Suppressor macrophage treated with lipopolysaccharide for 1 hour (primary cell): ENCODE measurements at places on chromosomes 13 and 19.

DNA sequence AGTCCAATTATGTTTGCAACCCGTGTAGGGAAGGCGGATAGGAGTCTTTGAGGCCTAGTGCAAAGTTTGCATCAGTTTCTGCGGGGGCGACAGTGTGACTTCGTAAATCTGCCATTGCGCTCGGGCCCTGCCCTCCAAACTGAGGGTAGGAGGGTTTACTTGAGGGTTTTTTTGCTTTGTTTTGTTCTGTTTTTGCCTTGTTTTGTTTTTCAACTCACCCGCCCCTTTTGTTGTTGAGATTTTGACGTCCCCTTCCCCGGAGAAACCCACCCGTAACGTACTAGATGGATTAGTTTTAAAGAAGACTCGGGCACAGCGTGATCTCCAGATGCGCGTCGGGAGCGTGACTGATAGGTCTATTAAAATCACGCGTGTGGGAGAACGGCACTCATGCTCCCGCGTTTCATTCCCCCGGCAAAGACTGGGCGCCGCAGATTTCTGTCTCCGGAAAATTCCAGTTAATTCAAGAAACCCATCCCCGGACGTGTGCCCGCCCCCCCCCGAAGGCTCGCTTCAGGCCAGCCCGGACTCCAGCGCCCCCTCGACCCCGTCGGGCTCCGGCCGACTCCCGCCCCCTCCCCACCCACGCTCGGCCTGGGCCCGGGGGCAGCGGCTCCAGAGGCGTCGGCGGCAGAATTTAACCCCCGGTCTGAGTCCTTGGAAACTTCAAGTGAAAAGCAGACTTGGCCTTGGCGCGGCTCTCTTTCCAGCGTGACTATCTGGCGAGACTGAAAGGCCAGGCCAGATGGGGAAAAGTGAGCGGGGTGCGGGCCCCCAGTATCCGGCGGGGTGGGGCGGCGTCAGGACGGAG, 5.0 kb downstream of the SOX1 start:
- no peak for DNase-seq

GRCh38 chr13:55632402-55632801, 1508.3 kb upstream of the PRR20A start:
- DNase-seq: no peak

GRCh38 chr19:3338541-3339181, 27.7 kb upstream of the NFIC start:
- DNase-seq: peak; percentile 38

- no peak for DNase-seq
Measured at GRCh38 chr13:65264066-65264465, 1966.1 kb downstream of the PCDH9 start.

DNA sequence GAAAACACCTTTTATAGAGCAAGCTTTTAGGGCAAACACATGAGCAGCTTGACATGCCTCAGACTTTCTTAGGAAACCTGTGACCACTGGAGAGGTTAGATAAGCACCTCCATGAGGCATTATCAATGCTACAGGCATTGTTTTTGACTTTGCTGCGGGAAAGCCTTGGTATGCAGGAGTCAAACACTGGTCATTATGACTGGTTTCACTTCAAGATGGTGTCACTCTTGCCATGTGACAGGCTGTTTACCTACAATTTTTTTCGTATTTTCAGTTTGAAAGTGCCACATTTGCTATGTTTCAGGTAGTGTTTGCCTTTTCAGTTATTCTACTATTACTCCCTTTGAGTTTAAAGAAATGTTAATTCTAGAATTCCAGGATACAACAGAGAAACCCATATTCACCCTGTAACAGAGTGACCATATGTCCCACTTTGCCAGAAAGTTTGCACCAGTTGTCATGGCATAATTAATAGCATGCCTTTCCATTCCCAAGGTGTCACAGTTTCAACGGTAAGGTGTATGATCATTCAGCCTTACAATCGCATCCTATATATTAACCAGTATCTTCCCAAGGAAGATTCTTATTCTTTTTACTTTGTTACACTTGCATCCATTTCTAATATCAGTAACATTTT, 33.0 kb downstream of the USP12 start:
- DNase-seq: no peak

- DNase-seq: no peak
Measured at GRCh38 chr13:97977982-97978381, 24.5 kb downstream of the IPO5 start.

DNA sequence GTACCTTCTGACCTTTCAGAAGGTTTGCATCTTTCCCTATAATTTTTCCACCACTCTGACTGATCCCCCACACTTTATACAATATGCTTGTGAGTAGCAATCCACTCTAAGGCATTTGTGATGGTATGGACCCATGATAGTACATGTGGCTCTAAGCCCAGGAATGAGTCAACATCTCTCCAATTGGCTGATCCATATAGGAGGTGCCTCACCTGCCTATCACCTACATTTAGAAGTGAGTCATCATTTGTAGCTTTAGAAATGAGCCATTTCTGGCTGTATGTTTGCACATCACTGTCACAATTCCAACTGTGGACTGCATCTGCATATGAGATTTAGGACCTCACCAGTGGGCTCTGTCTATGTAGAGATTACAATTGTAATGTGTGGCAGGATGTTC, 133.1 kb upstream of the ZNF91 start:
- DNase-seq: no peak

DNA sequence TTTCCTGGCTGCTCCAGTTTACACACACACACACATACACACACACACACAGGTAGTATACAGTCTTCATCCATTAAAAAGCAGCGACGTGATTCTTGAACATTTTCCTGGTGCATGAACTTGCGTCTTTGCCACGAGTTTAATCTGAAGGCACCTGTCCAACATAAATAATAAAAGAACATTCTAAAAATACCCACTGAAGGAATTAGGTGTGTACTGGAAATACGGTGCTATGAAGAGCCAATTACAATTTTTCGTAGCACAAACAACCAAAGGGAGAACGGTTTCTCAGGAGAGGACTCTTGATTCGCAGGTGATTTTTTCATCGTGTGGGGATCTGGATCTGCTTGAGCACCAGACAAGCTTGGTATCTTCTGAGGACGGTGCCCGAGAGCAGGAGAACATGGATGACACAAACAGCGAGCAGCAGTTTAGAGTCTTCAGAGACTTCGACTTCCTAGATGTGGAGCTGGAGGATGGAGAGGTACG, 61.2 kb downstream of the ZAR1L start:
- no peak for DNase-seq

DNA sequence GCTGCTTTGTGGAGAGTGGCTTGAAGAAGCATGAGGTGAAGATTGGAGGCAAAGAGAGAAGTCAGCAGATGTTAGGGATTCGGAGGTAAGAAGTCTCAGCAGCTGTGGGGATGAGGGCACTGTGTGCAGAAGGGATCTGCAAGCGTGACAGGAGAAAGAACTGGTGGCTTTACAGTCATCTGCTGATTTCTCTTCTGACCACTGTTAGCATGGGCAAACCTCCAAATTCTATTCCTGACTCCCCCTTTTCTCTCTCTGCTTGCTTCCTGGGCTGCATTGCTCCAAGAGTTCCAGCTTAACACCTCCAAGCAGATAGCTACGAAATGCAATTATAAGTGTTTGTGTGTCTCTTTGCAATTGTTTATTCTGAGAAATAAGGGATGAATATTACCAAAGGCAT, 159.6 kb downstream of the GGACT start:
- no peak for DNase-seq

DNA sequence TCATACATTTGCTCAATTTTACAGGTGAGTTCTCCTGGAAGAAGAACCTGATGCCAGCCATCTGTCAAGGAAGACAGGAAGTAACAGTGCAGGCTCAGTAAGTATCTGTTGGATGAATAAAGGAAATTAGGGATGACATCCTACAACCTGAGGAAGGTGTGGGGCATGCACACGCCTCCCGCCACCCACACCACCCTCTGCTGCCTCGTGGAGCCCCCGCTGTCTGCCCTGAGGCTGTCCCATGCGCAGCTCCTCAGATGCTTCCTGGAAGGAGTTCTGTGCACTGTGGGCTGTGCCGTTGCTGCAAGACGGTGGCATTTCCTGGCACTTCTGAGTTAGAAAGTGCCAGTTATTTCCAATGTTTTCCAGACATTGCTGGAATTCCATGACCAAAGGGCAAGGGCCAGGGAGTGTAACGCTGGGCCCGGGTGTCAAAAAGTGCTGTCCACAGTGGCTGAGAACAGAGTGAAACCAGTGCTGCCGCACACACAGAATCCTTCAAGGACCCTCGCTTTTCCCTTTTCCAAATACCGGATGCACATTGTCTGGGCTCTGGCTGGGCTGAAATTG, 4.2 kb upstream of the TEX29 start:
- DNase-seq: no peak

DNA sequence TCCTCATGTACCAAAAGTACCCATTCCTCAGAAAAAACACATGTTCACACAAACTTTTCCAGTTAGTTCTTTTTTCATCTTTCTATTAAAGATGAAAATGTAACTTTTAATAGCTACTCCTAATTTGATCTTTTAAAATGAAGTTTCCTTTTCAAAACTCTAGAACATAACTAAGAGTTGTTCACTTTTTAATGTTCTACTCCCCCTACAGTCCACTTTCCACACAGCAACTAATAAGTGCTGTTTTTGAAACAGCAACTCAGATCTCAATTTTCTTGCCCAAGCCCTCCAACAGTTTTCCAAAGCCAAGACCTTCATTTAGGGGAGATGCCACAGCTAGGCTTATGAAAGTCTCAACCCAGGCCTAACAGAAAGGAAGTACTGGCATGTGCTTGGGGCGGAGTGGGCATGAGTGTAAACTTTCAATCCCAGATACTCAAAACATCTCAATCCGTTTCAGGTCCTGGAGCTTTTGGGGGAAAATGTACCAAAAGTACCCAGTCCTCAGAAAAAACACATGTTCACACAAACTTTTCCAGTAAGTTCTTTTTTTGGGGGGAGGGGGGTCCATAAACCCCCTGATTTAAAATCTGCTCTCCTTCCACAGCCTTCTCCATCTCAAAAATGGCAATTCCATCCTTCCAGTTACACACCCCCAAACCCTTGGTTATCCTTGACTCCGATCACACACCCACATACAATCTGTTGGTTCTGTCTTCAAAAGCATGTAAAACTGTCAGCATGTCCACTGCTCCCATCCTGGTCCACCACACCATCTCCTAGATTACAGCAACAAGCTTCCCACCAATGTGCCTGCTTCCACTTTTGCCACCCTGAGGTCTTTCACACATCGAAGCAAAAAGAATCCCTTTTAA, 2.0 kb downstream of the FBL start:
- peak; percentile 78 for DNase-seq

DNA sequence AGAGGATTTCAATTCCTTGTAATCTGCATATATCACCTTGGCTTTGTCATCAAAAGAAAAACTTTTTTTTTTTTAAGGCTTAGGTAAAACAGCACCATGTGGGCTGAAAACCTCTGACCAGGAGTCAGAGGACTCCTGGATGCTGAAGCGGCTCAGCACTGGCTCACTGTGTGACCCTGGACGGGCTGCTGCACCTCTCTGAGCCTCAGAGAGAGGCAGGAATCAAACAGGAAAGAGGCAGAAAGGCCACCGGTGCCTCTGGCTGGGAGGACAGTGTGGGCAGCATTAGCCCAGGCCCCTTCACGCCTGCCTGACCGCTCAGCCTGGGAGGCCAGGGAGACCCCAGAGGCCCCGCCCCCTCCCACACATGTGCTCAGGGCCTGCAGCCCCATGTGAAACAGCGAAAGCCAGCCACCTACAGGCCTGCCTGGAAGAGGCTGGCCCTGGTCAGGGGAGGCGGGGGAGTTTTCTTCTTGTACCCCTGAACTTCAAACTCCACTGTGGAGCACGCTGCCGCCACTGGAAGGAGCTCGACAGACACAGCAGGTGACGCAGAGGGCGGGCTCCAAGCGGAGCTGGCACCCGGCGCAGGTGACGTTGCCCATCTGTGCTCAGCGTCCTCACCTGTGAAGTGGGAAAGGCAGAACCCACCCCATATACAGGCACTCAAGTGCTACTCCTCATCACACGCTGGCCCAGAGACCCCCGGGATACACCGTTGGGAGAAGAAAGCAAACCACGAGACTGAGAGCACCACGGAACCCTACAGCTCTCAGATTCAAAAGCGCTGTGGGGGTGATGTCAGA, 39.7 kb downstream of the MLLT1 start:
- DNase-seq: no peak

- DNase-seq: no peak
Measured at GRCh38 chr13:77422724-77423123, 95.8 kb upstream of the MYCBP2 start.

DNA sequence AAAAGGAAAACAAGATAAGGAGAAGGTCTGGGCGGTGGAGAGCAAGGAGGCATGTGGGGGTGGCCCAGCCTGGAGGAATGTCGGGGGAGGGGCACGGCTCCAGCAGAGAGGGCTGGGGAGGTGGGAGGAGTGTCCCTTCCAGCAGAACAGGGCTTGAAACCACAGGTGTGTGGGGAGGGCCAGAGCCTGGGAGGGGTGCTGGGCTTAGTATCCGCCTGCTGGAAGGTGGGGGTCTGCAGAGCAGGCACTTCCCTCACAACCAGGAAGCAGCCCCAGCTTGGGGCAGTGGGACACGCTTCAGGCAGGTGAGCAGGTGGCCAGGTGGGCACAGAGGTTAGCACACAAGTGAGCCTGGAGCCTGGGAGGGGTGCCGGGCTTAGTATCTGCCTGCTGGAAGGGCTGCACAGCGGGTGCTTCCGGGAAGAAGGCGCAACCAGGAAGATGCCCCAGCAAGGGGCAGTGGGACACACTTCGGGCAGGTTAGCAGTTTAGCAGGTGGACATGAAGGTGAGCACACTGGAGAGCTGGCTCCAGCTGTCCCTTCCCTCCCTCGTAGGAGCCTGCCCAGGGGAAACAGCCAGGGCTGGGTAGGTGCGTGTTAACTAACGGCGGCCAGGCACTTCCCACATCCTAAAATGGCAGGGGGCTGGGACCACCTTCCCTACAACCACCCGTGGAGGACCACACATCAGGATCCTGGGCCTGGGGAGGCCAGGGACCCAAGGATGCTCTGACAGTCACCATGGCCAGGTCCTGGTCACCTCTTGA, 3.0 kb downstream of the GAS6 start:
- no peak for DNase-seq

DNA sequence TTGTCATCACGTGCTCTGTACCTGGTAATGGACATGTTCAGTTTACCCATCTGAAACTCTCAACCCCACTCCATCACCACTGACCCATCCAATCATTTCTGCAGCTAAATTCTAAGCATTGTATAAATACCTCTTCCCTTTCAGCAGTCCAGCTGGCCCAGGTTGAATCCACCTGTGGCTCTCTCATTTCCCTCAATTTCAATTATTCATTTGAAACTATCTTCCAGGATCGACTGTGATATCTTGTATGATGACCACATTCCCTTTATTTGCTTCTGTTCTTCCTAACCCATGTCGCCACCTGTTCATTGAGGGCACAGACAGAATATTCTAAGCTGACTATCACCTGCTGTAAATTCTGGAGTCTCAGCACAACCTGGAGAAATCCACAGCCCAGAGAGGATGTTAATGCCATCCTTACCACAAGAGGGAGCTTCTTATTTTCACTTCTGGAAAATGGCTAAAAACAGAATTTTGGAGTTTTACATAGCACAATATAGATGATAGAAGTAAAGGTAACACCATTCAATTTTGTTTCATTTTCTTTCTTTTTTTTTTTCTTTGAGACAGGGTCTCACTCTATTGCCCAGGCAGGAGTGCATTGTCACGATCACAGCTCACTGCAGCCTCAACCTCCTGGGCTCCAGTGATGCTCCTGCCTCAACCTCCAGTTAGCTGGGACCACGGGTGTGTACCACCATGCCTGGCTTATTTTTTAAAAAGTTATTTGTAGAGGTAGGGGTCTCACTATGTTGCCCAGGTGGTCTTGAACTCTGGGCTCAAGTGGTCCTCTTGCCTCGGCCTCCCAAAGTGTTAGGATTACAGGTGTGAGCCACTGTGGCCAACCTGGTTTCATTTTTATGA, 38.6 kb downstream of the ZNF823 start:
- DNase-seq: peak; percentile 51
